ENCODE measurements at places on chromosomes 12 and 14.
A peak's percentile ranks its signal among the peaks of the same experiment; 100 is the strongest.

DNA sequence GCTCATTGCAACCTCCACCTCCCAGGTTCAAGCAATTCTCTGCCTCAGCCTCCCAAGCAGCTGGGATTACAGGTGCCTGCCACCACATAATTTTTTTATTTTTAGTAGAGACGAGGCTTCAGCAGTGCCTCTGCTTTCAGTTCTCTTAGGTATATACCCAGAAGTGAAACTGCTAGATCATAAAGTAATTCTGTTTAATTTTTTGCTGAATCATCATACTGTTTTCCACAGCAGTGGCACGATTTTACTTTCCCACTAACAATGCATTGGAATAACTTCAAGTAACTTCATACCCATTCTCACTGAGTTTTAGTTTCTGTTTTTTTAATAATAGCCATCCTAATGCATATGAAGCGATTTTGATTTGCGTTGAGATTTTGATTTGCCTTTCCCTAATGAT, 148.0 kb upstream of the G2E3 start:
- no peak for DNase-seq

GRCh38 chr12:5178571-5178970, 134.9 kb downstream of the KCNA5 start:
- DNase-seq, result no peak

- DNase-seq, result no peak
These were observed 147.8 kb downstream of the ATXN7L3B start for GRCh38 chr12:74685385-74685784.

DNA sequence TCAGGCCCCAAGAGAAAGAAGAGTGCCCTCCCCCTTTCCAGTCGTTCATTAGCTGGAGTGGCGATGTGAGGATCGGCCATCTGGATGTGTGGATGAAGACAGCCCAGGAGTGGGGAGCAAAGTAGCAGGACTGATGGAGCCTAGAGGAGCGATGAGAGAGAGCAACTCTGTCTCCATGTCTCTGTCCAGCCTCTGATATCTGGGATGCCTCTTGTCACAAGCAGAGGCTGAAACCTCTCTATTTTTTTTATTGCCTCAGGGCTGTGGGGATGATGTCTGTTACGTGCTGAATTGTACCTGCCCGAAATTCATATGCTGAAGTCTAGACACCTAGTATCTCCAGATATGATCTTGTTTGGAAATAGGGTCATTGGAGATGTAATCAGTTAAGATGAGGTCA, 2.7 kb downstream of the SERPINA11 start:
- DNase-seq, result no peak

DNA sequence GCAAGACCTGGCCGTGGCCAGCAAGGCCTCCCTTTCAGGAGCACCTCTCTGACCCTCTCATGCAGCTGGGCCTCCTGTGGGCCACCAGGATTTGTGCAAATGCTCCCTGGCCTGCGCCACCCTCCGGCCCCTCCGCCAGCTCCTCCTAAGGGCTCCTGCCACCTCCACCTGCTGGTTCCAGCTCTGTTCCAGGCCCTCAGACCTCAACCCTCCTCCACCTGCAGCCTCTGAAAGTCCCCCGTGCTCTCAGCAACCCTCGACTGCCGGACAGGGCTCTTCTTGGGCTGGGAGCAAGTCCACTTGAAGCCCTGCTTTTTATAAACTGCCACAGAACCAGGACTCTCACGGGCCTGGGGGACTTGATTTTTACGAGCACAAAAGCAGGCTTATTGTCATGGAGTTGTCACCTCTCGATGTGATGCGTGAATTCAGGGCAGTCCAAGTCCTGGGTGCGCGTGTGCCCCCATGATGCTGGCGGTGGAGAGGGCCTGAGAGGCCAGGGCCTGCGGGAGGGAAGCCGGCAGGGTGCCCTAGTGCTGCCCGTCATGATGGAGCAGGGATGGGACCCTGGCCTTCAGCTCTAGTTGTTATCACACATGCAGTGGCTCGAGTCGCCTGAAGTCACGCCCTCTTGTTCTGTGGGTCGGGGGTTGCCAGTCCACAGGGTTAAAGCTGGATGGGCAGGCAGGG, 9.1 kb downstream of the TEDC1 start:
- DNase-seq, result no peak

- peak; percentile 50 for DNase-seq
These were observed 3.7 kb upstream of the DHRS4L2 start for GRCh38 chr14:23984891-23985602.
